ENCODE measurements at places on chromosomes 6 and 20.

GRCh38 chr6:88262332-88262731 is 96.2 kb upstream of the CNR1 start:
- DNase-seq, result no peak

GRCh38 chr6:134502614-134503549 is 185.0 kb upstream of the SGK1 start:
- no peak for DNase-seq

DNA sequence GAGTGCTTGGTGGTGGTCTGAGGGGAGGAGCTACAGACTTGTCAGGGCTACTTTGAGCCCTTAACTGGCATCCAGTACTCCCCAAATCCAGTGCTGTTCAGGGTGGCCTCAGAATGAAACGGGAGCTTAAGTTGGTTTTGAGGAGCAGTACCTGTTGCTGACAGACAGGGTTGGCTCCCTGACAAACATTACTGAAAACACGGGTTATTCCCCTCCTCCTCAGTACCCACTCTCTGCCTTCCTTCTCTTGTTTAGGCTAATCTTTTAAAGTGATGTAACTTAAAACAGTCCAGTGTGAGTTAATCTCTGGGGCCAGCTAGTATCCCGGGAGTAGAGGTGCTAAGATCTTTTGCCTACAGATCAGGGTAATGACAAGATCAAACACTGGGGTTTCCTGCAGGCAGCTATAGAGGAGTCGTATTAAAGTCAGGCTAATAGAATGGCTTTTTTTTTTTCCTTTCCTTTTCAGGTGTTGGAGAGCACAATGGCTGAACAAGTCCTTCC is 3.7 kb downstream of the TNFAIP3 start:
- DNase-seq, result no peak

- DNase-seq, result no peak
Measured at GRCh38 chr6:141195251-141195832, 937.4 kb upstream of the GJE1 start.

- DNase-seq, result peak; percentile 51
Measured at GRCh38 chr20:11912013-11912658, 5.6 kb upstream of the BTBD3 start.

GRCh38 chr6:144346719-144347447 is 61.7 kb downstream of the UTRN start:
- no peak for DNase-seq

DNA sequence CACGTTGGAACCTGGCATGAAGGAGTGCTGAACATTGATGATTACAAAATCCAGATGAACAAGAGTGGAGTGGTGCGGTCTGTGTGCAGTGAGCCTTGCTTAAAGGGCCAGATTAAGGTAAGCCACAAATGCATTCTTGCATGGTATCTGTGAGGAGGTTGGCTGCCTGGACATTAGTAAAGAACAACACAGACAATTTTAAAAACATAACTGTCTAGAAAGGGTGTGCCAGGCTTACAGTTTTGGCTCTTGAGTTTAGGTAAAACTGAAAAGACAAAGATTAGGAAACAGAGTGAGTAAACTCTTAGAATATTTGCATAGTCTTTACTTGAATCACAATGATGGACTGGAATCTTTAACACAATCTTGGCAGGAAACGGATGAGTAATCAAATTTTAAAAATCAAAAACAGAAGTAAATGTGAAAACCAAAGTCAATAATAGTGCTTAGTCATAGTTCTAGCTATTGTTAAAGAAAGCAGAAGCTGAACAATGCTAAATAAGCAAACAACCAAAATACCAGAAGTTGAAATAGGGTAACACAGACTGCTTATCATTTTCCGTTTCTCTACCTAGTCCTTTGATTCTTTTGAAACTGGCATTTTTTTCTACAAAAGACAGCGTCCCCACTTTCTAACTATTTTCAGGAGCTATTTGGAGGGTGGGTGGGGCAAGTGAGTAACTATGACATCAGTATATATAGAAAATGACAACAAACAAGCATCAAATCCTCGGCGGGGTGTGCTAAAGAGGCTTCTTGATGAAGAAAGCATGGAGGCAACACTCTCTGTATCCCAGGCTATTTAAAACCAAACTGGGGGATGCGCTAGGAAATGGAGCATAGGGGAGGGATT is 185.8 kb upstream of the RAB32 start:
- DNase-seq, result no peak

GRCh38 chr6:132712366-132712765 is 1.5 kb downstream of the VNN1 start:
- no peak for DNase-seq

DNA sequence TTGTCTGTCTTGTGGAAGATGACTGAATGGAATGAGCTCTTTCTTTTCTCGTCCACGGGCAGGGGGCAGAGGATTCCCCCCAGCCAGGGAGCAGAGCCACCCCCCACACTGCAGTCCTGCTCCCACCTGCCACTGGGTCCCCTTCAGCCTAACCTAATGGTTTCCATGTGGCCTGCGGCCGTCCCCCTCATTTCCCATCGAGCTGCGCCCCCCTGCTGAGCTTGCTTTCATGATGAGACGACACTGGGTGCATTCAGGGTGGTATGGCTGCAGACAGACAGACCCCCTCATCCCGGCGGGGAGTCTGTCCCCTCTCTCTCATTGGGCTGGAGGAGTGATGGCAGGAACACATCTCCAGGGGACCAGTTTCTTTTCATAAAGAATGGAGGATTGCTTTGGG is 140.8 kb downstream of the DTNBP1 start:
- DNase-seq, result no peak

GRCh38 chr6:126631363-126631762 is 291.4 kb downstream of the CENPW start:
- peak; percentile 19 for DNase-seq

- no peak for DNase-seq
Measured at GRCh38 chr20:3812259-3812681, 8.1 kb upstream of the AP5S1 start.

- no peak for DNase-seq
Measured at GRCh38 chr6:34036357-34037069, 109.4 kb downstream of the GRM4 start.

GRCh38 chr20:44761423-44761822 is 15.8 kb downstream of the KCNK15 start:
- DNase-seq, result no peak

DNA sequence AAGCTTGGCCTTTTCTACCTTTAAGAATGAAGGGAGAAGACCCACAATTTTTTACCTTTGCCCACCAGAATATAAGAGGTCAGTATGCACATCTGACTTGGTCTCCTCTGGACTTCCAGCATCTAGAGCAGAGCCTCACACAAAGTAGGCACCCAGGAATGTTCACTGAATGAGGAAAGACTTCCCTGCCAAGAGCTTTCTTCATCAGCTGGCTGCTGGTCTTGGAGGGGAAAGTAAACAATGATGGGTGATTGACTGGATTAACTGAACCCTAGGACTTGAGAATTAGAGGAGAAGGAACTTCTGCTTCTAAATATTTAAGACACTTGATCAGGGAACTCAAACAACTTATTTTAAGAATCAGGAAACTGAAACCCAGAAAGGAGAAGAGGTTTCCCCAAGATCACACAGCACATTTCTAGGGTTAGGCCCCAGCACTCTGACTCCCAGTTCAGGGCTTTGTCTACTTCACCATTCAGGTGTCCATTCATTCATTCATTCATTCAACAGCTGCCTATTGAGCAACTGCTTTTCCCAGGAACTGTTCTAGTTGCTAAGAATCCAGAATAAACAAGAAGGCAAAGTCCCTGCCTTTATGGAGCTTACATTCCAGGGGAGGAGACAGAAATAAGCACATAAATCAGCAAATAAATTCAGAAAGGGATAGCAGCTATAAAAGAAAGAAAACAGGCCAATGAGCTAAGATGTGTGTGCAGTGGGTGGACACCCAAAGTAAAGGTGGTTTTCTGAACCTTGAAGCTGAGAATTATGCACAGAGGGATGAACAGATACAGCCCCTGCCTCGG is 216.9 kb upstream of the LRFN2 start:
- DNase-seq, result no peak

DNA sequence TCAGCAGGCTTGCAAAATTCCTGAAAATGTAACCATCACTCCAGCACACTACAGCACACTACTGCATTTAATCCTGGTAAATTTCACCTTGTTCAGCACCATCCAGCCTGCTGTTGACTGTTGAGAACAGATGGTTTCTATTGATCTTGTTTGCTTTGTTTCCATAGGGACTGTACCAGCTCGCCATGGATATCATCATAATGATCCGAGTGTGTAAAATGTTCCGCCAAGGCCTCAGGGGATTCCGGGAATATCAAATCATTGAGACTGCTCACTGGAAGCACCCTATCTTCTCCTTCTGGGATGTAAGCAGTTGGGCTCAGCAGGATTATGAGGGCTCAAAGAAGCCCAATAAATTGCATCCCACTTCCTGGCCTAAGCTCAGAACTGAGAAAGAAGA is 4.1 kb downstream of the CNBD2 start:
- DNase-seq, result peak; percentile 98

GRCh38 chr6:109853951-109854350 is 124.2 kb upstream of the GPR6 start:
- DNase-seq, result no peak

DNA sequence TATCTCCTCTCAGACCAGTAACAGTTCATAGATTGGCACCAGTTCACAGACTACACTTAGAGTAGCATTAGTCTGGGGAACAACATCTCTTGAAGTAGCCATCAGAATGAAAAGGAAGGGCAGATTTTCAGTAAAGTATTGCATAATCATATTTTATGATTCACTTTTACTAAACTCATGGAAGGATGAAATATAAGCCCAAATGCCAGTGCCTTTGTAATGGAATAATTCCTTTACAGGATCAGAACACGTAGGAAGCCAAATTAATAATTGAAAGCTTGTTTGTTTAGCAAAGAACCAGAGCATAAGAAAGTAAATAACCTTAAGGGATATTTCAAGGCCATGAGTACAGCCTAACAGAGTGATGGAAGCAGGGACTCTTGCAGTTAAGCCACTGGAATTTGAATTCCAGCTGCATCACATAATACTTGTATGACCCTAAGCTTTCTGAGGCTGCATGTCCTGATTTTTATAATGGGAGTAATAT is 11.4 kb upstream of the LOC128125822 start:
- no peak for DNase-seq

DNA sequence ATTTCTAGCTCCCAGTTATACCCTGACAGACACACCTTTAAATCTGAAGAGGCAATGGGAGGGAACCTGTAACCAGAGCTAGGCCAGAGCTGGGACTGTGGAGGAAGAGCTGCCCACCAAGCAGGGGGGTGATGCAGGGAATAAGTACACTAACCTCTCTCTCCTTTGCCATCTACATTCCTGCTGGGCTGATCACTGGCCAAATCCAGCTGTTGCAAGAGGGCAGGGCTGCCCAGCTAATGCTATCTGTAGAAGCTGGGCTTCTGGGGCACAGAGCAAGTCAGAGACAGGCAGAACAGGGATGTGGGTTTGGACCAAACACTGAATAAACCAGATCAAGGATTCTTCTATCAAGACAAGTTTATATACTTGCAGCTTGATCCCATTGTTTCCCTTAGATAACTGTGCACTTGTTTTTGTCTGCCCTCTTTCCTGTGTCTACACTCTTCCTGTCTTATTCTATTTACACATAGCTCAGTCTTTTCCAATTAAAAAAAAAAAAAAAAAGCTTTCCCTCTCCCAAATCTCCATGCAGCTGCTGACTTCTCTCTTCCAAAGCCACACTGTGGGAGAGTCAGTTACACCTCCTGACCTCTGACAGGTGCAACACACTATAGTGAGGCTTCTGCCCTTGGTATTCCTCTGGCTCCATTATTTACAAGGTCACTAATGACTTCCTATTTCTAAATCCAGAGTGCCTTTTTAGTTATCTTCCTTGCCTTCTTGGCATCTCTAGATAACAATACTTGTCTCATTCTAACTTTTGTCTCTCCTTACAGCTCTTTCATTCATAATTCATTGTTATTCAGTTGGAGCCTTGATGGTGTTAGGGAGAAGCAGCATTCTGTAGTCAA is 43.7 kb downstream of the TRIM38 start:
- no peak for DNase-seq

DNA sequence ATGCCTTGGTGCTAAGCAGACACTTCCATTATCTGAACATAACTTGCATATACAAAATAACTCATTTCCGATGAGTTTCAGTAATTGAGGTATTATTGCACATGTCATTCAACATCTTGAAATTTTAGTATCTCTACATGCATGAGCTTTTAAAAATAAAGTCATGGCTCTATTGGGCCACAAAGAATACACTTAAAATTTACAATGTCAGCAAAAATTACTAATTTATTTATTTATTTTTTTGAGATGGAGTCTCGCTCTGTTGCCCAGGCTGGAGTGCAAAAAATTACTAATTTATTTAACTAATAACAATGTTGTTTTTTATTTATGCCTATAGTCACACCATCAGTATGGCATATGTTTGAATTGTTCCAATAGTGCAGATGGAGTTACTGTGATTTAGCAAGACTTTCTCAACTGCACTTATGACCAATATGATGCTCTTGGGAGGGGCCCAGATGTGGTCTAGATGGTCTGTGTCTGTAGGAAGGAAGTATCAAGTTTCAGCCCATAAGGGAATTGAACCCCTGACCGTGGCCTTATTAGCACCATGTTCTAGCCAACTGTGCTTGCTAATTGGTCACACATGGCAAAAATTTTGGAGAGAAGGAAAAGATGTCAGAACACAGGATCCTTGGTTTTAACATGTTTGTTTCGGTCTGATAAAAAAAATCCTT is 370.7 kb upstream of the TSHZ2 start:
- peak; percentile 13 for DNase-seq

GRCh38 chr6:113744861-113745260 is 112.3 kb upstream of the MARCKS start:
- DNase-seq, result no peak

DNA sequence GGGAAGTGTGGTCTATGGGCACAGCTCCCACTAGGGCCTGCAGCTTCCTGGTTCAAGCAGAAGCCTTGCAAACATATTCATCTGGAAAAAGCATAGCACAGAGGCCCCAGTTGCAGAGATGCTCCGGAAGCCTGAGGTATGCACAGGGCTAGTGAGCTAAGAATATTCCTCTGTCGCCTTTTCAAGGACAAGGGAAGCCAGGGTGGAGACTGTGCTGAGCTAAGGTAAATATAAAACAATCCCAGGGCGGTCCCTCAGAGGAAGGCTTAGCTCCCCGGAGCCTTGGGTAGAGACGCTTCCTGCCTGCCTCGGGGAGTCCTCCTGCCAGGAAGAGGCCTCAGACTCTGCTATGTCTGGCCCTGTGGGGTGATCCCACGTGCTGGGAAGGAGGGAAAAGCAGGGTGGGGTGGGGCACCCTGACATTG is 134.8 kb upstream of the FOXA2 start:
- no peak for DNase-seq

Measured in NCI-H524 (cell line).